Esophagus muscularis mucosa (tissue), 4 donors: ENCODE measurements at places on chromosomes 12 and 14. TPM values are rescaled to one million over a fixed set of nuclear protein-coding genes. Genes with fewer than 3 reads are reported as not detected.

DNA sequence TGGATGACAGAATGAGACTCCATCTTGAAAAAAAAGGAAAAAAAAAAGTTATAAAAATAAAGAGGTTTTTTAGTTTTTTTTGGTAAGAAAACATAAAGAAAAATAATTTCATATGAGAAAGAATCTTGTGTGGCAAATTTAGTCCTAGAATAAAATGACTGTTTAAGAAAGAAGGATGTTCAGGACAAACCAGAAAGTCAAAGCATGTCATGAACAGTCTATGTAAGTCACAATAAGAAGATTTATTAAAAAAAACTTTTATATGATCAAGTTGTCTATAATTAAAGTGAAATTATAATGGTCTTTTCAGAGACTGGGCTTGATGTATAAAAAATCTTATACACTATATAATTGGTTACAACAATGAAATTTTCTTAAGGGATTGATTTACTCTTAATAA, 68.1 kb upstream of the HECTD1 start:
- DNase-seq: no peak

CCDC196 gene
- total RNA-seq: not detected

GRCh38 chr12:112879191-112879705, 27.5 kb upstream of the OAS1 start:
- no peak for DNase-seq

DNA sequence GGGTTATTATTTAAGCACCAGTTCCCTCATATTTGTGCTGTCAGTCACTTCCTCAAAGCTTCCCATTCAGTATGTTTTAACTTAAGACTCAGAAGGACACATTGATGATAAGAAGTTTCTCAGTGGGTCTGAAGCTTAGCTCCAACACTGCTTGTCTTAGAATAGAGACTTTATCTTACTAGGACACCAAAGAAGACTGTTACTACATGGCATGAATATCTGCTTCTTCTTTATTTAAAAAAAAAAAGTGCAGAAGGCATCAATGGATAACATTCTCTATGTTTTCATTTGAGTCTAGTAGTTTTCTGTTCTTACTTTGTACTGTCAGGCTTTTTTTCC, 404.2 kb downstream of the DAD1 start:
- no peak for DNase-seq

GRCh38 chr12:27331291-27331926, 1.2 kb upstream of the BMAL2 start:
- DNase-seq: no peak

DNA sequence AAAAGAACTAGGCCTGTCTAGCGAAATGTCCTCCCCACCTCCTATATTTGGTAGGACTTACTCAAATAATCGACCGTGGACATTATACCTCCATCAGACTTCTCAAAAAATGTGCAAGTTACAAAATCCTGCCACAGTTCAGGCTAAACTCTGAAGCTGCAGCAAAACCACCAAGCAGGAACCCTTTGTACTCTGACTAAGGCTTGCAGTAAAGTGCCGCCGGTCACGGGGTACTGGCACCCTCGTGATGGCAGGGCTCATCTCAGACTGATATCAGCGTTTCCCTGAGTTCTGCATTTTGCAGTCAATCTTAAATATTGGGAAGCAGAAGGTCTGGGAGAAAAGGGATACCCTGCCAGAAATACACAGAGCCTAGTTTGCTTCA, 17.1 kb downstream of the SLC11A2 start:
- no peak for DNase-seq

DNA sequence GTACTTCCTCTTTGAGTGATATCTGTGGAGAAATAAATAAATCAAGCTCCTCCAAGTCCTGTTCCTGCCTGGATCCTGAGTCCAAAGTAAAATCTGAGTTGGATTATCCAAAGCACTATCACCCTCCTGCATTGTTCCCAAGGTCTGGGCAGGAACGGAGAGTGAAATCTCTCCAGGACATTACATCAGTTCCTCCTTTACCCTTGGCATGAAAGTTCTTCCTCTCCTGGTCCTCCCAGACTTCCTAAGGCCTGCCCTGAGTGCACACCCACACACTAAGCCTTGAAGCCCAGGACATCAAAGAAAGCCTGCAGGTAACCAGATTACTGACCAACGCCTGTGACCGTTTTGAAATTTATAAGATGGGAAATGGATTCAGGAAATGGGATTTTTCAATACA, 206.8 kb upstream of the BCL2L14 start:
- DNase-seq: no peak

- DNase-seq: peak; percentile 95
Measured at GRCh38 chr12:122064025-122064777, 14.4 kb upstream of the MLXIP start.

KCNA5 gene
- 5.9 TPM for total RNA-seq

DNA sequence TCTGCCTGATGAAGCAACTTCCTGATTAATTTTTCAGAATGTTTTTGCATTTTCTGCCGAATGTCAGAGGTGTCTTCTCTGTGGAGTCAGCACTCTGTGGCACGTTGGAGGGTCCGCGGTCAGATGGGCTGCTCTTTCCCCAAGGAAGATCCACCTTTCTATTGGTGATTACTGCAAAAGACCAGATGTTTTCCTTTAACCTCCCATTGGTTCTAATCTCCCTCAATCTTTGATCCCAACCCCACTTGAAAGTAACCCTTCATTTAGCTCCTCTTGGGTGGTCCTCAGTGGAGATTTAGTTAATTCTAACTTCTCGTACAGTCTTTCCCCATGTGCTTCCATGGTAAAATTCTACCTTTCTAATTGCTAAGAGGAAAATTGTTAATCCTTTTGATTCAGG, 397.7 kb upstream of the DDHD1 start:
- no peak for DNase-seq

DNA sequence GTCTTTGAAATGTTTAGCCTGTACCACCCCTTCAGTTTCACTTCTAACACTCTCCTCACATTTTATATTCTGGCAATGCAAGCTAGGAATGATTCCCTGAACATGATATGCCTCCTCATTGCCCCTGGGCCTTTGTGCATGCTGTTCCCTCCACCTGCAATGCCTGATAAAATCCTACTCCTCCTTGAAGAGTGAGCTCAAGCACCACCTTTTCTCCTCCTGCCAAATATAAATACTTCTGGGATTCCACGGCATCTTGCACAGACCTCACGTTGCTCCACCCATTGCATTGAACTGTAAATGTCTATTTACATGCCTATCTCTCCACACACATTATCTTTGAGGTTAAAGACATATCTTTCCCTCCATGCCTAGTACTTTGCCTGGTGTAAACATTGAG, 21.1 kb downstream of the NKX2-1 start:
- DNase-seq: no peak

GRCh38 chr14:77979171-77979570, 179.3 kb downstream of the ADCK1 start:
- DNase-seq: no peak

DNA sequence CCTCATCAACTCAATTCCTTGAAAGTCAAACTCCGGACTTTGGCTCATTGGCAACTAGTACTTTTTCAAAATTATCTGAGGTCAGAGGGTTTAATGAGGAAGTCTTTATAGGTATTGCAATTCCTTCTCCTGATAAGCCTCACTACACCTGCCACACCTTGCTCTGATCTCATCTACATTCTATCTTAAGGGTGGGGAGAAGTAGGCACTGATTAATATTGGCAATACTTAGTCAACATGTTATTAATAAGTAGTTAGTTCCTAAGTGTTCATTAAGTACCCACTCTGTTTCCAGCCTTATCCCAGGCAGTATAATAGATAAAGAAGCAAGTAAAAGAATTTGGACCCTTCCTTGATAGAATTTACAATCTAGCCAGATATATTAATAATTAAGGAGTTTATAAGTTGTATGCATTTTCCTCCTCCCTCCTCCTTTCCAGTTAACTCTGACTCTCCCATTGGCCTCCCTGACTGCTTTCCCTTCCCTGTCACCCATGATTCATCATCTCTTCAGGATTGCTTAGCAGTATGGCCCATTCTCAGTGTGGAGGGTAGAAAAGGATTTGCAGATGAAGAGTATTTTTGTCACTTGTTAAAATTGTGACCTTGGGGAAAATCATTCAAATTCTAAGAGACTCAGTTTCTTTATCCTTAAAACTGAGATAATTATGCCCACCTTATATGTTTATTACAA, 231.0 kb upstream of the ATP2B1 start:
- no peak for DNase-seq

MYO1H gene
- total RNA-seq: not detected

DNA sequence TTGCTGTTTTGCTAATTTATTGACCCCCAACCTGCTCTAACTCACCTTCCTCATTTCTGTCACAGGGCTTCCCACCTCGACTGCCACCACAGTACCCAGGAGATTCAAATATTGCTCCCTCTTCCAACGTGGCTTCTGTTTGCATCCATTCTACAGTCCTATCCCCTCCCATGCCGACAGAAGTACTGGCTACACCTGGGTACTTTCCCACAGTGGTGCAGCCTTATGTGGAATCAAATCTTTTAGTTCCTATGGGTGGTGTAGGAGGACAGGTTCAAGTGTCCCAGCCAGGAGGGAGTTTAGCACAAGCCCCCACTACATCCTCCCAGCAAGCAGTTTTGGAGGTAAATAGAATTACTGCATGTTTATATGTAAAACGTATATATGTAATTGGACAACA, 68.8 kb downstream of the RAD52 start:
- DNase-seq: no peak

DNA sequence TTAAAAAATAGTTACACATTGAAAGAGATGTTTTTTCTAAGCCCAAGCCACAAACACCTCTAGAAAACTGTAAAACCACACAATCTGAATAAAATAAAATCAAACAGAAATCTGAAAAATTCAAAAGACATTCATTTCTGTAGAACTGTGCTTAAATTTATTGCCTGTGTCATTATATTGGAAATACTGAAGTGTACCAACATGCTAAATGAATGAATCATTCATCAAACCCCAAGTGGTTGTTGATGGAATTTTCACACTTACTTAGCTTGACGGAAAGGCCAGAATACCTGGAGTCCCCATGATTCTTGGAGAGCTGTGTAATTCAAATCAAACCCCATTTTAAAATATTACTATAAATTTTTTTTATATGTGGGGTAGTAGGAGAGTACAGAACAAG, 2.7 kb downstream of the KITLG start:
- no peak for DNase-seq

ARHGEF25 gene
- total RNA-seq: 133 TPM

GRCh38 chr12:107318806-107319532, 225.6 kb upstream of the CRY1 start:
- no peak for DNase-seq

DNA sequence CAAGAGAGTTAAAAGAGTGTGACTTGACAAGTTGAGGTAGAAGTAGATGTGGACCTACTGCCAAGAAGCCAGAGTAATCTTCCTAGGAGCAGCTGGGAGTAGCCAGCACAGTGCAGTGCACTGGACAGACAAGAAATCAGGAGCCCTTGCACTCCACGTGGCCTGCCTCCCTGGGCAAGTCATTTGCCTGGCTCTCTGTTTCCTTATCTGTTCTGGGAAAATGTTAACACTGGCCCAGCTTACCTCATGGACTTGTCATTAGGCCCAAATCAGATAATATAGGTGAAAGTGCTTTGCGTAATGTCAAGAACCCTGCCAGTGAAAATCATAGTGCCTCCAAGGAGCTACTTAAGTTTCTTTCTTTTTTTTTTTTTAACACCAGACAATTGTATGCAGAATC, 19.2 kb downstream of the SLC7A8 start:
- no peak for DNase-seq

DNA sequence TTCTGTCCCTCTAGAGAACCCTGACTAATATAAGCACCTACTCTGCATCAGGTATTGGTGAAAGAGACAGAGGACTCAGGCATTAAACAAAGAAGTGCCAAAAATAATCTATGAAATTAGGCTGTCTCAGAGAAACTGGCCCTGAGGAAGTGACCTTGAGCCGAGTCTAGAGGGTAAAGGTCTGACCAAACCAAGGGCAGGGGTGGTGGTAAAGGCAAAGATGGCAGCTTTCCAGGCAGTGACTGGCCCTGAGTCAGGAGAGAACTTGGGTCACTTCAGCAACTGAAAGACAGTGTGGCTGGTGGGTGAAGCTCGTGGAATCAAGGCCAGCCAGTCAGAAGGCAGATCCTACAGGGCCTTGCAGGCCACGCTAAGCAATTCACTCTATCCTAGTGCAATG, 30.6 kb downstream of the CDKL1 start:
- no peak for DNase-seq

DNA sequence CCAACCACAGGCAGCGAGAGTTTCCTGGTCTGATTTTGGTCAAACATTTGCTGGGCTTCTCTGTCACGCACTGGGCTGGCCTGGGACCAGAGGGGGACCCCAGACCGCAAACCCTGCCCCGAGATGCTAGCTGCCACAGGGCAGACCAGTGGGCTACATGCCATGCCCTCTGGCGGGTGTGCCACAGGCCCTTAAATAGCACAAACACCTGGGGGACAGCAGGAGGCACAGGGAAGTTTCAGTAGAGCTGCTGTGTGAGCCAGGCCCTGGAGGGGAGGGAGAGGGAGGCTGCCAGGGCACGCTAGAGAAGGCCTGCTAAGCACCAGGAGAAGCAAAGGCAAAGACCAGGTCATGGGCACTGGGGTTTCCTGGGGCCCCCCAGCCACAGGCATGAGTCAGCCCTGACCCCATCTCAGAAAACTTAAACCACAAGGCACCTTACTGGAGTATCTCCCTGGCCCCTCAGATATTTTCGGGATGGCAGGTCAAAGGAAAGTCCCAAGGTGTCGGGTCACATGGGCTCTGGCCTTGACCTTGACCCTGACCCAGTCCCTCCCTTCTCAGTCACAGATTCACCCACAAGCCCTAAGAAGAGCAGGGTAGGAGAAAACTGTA, 29.2 kb downstream of the ITPK1 start:
- no peak for DNase-seq

DNA sequence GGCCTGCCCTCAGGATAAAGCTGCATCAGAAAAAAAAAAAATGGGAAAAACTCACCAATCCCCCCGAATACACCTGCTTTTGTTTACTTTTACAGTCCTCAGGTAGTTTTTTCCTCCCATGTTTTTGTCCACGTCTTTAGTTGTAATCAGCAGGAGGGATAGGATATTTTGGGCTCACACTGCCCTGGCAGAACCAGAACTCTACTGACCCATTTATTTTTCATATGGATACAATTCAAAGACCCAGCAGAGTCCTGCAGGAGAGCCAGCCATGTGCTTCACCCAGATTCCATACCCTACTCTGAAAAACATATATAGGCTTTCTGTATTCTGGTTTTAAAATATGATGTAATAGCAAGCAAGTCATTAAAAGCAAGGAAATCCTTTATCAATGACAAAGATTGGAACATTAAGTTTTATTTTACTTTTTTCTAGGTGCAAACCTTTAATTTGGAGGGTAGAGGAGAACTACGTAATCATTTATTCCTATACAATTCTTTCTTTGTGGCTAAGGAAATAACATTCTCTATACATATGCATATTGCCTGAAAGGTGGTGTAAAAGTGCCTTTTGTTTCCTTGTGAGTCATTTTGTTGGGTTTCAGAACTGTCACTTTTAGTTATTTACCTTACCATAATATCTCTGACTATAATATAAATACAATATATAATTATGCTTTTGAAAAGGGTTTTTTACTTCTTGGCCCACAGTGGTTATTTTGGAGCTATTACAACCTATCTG, 19.1 kb downstream of the DACT1 start:
- no peak for DNase-seq

SLC10A1 gene
- total RNA-seq: not detected

GRCh38 chr14:88706425-88706824, 86.3 kb downstream of the EML5 start:
- DNase-seq: no peak

TMEM117 gene
- total RNA-seq: 12.8 TPM

RFLNA gene
- 1.2 TPM for total RNA-seq
